ENCODE measurements at places on chromosomes 2 and 18. TPM values are rescaled to one million over a fixed set of nuclear protein-coding genes. Genes with fewer than 3 reads are reported as not detected.

DNA sequence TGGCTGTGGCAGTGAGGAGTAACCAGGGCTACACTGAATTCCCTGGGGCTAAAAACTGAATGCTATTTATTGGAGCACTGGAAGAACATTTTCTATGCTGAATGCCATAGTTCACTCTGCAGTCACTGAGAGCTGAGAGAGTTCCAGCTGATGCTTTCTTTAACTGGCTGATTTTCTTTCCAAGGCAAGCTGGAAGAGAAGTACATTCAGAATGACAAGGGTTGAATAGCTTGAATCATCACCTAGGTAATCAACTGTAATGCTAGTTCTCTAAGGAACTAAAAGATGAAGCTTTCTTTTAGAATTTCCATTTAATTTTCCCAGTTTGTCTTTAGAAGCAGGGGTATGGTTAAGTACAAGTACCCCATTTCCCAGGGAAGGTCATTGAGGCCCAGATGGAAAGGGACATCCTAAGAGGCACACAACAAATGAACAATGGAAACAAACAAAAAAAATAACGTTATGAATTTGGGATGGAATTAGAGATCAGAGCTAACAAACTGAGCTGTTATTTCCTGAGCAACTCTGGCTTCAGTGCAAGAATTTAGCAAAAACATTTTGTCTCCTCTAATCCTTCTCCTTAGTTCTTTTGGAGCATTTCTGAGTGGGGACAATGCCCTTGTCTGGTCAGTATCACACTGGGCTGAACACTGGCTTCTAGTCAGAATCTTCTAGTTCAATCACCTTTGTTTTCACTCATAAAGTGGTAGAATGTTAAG lies 132.8 kb upstream of the REG3A start:
- DNase-seq = no peak

DNA sequence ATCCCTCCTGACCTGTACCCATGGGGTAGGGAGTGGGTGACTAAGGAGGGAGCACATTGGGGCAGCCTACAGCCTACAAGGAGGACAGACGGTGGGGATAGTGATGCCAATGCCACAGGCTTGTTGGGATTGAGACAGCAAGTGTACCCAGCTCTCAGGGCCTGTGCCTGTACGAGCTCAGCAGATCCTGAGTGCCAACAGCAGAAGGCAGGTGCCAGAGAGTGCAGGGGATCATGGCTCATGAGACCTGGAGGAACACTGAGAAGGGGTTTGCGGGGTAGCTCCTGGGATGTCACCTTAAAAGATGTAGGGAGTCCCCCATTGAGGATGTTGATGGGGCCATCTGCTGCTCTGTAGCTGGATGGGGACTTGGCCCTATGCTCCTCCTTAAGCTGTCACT lies 10.3 kb upstream of the SNED1 start:
- DNase-seq = no peak

GRCh38 chr18:68262690-68263294 lies 452.1 kb downstream of the TMX3 start:
- peak; percentile 92 for DNase-seq

- peak; percentile 80 for DNase-seq
Measured at GRCh38 chr18:55997151-55997561, 409.2 kb upstream of the TCF4 start.

GRCh38 chr2:130921164-130921476 lies 84.4 kb downstream of the ARHGEF4 start:
- DNase-seq = no peak

DNA sequence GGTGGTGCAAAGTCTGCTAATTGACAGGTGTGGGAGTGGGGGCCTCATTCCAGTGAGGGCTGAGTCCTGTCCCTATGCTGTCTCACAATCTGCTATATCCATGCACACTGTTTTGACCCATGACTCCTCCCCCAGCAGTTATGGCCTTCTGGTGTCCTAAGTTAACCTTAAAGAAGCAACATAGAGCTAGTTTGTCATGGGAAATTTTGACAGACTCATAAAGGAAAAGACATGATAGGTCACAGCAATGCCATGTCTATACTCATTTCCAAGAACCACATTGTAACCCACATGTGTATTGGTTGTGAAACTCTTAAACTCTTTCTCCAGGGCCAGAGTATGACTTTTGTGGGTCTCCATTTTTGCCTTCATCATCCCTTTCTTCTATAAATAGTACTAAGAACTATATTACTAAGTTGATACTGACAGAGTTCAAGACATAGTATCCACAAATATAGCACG lies 78.2 kb upstream of the SLC1A4 start:
- DNase-seq = no peak

DNA sequence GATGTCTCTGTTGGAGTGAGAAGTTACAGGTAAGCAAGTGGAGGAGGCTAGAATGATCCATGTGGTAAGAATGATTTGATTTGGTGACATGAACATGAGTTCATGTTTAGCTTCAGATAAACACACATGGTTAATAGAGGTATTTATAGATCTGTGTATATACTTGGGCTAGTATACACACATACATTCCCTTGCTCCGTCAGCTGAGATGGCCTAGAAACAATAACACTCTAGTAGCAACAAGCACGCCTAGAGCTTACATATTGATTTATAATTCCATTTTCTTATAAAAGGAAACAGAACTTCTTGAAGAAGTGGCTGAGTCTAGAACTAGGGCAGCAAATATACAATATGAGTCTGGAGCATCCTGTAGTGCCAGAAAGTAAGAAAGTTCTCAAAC lies 223.0 kb downstream of the RND3 start:
- DNase-seq = no peak

The UGGT1 gene
- total RNA-seq = 49.8 TPM

The REG3G gene
- total RNA-seq = not detected

The LONRF2 gene
- total RNA-seq = under 0.01 TPM

The L3MBTL4 gene
- total RNA-seq = 1.0 TPM

The CCDC178 gene
- total RNA-seq = 0.90 TPM

The RMND5A gene
- total RNA-seq = 48.5 TPM
